ENCODE measurements at places on chromosomes 2 and 18.

DNA sequence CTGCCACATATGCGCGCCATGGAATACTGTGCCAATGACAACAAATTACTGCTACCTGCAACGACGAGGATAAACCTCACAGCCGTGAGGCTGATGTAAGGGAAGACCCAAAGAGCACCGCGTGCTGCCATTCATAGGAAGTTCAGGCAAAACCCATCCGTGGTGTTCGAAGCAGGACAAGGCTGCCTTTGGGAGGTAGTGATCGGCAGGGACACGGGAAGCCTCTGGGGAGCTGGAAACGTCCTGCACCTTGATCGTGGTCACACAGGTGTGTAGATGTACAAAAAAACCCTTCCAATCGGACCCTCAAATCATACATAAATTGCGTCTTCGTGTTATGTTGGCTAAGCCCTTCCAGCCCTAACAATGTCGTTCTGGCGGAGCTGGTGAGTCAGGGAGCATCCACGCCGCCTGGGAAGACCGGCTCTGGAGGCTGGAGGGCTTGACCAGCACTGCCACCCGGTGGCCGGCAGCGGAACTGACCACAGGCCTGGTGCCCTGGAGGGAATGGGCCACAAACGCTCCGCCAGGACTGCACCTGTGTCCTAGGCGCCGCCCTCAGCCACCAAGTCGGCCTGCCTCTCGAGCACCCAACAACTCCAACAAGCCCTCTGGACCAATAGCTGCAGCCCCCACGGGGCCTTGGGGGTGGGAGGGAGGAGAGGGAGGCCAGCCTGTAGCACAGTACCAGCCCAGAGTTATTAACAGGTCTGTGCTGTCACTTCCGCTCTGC, 4.1 kb upstream of the NEURL3 start:
- DNase-seq, result peak; percentile 62

DNA sequence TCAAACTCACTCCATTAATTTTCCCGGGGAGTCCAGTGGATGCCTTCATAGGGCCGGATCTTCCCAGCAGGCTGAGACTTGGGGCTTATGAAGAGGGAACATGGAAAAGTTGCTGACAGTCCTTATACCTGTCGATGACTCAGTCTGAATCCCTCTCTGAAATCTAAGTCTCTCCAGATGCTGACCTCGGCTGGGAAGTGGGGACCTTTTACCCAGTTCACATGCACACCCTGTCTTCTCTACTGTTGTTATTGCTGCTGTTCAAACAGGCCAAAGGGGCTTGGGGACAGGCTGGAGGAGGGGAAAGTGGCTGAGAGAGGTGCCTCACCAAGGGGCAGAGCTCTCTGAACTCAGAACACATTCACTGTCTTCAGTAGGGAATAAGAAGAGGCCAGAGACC, 4.1 kb upstream of the TNP1 start:
- DNase-seq, result no peak

DNA sequence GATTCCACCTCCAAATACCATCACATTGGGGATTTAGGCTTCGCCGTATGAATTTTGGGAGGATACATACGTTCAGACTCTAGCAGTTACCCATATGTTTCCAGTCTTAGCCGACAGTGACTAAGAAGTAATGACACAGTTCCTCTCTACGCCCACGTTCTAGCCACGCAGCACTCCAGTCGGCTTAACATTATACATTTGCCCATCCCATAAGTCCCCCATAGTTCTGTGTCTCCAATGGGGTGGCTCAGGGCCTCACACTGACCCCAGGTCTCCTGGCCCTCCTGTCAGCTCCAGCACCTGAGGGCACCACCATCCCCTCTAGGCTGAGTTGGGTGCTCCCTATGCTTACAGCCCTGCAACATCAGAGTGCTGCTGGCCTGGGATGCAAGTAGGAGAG, 18.4 kb upstream of the CNDP2 start:
- no peak for DNase-seq

DNA sequence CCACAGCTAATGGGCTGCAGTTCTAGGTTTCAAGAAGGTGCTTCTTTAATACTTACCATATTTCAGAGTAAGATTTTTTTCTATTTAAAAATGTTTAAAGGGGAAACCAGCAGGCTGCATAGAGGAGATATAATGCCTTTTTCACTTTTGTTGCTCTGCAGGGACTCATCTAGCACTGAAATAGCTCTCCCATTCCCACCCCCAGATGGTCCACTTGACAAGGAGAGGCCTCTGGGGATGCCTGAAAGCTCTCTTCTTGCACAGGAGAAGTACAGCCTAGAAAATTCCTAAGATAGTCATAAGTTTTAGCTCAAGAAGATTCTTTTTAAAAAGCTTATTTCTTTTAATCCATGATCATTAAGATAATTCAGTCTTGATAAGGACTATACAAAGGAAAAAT, 126.4 kb downstream of the CDH2 start:
- no peak for DNase-seq

DNA sequence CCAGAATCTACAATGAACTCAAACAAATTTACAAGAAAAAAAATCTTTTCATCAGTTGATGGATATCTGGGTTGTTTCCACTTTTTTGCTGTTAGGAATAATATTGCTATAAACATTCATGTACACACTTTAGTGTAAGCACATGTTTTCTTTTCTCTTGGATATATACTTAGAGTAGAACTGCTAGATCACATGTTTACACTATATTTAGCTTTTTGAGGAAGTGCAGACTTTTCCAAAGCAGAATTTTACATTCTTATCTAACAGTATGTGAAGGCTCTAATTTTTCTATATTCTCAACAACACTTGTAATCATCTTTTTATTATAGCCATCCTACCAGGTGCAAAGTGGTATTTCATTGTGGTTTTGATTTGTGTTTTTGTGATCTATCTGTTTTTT, 103.6 kb upstream of the RMP24 start:
- DNase-seq, result no peak

DNA sequence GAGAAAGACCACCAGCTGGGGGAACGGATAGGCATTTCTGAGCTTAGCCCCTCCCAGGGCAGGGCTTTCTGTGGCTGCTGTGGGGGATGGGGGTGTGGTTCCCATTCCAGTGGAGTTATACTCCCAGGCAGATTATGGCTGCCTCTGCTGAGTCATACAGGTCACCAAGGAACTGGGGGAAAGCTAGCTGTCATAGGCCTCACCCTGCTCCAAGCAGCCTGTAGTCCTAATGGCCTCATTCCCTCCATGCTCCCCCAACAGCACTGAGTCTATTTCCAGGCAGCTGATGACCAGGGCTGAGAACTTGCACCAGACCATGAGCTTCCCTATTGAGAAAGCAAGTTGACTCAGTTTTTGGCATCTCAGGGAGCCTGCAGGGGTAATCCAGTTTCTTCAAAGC, 87.1 kb downstream of the GPR39 start:
- no peak for DNase-seq

GRCh38 chr18:37484983-37485834, 80.4 kb downstream of the CELF4 start:
- no peak for DNase-seq

DNA sequence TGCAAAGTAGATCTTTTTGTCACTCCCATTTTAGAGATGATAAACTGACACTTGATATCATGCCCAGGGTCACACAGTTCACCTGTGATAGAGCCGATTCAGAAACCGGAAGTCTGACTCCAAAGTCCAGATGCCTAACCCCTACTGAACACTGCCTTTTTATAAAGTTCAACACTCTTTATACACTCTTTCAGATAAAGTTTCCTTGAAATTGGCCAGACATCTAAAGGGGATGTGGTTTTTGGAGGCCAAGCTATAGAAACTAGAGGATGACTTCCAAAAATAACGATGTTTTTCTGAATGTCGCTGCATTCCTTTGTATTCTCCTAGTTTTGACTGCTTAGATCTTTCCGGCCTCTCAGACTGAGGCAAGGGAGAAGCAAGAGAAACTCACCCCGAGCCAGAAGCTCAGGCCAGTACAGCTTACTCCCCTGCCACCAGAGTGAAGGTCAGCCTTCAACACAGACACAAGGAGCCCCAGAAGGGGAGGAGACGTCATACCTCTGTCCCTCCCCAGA, 61.8 kb downstream of the NRP2 start:
- DNase-seq, result no peak

DNA sequence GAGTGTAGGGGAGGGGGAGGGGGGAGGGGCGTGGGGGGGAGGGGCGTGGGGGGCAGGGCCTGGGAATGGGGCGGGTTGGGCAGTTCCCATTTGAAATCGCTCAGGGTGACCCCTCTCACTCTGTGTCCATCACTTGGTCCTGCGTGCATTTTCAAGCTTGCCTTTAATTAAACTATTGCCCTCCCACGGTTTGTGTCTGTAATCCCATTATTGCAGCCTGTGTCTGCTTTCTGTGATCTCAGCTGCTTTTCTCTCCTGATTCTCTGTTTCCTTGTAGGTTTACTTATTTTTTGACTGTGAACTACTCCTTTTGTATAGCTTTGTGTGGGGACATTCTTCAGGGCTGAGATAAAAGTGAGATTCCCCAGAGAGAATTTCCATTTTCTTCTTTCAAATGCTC, 1.3 kb downstream of the DCDC2C start:
- no peak for DNase-seq

DNA sequence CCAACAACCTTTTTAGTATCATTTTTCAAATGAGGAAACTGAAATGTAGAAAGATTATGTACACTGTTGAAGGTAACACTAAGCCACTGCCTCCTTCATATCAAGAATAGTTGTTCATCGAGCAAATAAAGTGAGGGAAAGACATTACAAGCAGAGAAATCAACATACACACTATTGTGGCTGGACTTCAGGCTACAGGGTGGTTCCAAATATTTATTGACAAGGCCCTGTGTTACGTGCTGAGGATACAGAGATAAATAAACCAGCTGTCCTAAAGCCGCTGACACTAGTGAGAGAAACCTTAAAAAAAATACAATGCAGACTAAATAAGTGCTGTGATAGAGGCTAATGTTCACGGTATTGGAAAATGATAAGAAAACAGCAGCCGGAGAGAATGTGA, 1.9 kb upstream of the LNPK start:
- no peak for DNase-seq

DNA sequence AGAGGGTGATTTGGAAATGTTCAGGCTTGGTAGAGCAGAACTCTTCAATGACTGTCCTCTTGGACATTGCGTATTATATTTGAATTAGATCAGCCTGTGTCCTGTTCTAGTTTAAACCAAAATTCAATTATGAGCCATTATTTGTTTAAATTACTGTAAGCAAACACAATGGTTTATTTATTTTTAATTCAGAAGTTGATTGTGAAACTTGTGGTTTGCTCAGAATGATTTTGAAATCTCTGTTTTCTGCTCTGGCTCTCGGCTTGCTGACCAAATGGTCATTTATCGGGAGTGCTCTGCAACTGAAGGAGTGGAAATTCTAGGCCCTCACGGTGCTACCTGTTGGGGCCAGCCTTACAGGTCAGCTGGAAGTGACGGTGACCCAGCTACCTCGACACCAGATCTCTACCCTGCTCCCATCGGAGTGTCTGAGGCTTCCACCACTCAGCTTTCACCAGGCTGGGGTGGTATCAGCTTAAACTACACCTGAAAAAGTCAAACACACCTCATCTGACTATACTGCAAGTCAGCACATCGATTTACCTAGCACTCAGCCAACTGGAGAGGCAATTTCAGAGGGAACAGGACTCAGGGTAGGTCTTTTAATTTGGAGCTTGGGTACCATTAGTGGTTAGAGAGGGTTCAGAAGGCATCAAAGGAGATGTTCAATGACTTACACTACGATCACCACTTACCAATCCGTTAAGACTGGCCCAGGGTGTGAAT, 36.8 kb upstream of the GPD2 start:
- no peak for DNase-seq

- peak; percentile 49 for DNase-seq
Measured at GRCh38 chr18:21134895-21135294, 23.3 kb upstream of the ROCK1 start.

DNA sequence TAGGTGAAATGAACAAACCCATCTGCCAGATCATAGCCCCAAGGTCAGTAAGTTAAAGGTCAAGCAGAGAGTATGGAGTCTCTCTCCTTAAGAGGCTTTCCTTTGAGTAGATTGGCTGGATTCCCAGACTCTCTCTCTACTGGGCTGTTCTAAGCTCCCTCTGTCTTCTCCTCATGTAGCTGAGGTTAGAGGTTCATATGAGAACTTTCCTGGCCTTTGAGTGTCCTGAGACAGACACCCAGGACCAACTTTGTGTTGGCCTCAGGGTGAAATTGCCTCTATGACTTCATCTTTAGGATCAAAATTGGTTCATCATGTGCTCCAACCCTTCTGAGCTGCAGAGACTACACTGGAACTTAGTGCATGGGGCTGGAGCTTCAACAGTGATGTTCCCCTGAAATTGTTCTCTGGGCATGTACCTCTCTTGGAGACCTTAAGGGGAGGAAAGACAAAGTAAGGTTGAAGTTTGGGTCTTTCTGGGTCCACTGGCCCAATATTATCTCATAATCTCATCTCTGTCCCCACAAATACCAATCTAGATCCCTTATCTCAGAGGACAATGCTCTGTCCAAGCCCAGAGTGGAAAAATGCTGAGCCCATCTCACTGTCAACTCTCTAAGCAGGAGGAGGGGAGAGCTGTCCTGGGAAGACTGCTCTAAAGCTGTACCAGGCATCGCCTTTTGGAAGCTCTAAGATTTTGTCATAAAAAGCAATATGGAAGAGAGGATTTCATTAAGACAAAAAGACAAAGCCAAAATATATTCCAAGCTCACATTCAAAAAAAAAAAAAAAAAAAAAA, 177.3 kb upstream of the ARL4C start:
- DNase-seq, result no peak

- DNase-seq, result no peak
Measured at GRCh38 chr2:186894478-186894877, 45.5 kb upstream of the ZSWIM2 start.

DNA sequence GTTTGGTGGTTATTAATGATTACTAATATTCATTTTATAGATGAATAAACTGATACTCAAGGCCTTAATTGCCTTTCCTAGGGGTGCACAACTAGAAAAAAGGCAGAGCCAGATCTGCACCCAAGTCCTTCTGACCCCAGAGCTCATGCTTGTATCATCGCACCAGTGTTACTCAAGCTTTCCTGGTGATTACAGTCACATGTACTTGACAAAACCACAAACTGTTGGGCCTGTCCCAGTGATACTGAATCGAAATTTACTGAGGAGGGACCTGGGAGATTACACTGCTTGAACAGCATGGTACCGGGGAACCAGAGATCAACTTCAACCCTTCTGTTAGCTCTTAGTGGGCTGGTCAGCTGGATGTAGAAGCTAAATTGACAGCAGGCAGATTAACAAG, 33.7 kb downstream of the FASTKD2 start:
- no peak for DNase-seq

GRCh38 chr2:174787487-174788205, 23.4 kb upstream of the CHRNA1 start:
- no peak for DNase-seq

DNA sequence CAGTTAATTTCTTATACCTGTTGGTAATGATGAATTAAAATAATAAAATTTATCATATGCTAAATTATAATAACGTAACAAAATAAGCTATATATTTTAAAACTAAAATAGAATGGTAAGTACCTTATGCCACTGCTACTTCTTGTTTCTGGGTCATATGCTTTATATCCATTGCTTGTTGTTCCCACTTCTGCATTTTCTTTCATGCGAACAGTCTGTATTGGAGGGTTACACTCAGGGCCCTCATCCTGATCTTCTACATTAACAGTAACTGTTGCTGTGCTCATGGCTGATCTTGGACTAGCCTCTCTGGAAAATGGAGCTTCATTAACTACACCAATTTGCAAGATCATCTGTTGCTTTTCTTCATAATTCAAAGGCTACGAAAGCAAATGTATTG, 22.2 kb downstream of the DSC2 start:
- DNase-seq, result no peak
